ENCODE measurements at places on chromosomes 1 and 21.

- ATAC-seq: peak; percentile 23
Observed at GRCh38 chr1:169484683-169485430, 887 bp downstream of the SLC19A2 start.

- no peak for ATAC-seq
Observed at GRCh38 chr21:40845441-40845995, 1.4 kb downstream of the DSCAM start.

DNA sequence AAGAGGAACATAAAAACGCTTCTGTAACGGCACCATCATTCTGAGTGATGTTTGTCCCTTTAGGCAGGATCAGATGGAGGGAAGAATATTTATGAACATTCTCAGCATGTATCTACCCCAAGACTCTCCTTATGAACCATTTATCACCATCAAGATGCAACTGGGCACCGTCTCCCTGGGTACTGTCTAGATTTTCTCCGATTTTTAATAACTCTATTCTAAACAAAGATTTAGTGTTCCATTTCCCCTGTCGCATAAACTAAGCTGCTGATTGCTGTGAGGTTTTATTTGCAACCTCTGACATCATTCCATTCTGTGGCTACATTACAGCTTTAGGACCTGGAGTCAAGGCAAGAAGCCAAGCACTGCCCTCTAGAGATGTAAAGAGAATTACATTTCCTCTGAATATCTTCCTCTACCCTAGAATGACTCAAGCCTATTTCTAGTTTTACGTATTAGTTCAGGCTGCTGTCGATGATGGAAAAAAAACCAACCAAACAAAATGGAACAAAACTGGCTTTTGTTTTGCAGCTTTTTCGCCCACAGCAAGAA is 130.1 kb upstream of the MAP1LC3C start:
- no peak for ATAC-seq

- no peak for ATAC-seq
Observed at GRCh38 chr1:57431400-57431799, 7.5 kb upstream of the DAB1 start.

DNA sequence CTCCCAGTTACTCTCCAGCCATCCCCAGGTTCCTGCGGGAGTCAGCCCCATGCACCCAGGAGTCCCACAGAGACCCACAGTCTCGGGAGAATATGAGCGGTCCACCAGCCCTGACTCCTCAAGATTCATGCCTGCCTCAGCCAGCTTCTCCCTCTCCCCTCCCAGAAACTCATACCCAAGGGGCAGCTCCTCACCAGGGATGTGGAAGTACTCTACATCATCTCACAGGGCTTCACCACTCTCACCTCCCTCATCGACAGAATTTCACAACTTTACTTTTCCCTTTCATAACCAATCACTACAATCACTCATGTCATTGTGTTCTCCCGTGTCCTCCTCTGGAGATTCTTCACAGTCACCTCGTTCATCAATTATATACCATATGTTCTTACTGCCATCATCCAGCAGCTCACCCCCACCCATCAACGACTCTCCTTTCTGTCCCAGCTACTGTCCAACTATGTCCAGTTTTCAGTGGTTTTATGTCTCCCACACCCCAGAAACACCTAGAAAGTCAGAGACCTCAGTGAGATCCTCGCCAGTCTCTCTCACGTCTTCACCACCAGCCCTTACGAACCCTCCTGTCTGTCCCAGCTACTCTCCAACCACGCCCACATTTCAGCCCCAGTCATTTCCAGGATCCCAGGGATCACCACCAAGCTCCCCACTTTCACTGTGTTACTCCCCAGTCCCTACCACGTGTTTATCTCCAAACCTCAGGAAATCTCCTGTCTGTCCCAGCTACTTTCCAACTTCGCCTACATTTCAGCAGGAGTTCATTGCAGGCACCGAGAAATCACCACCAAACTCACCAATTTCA is 1530.1 kb upstream of the TPTE start:
- no peak for ATAC-seq

GRCh38 chr1:107454791-107455190 is 314.0 kb downstream of the NTNG1 start:
- ATAC-seq: no peak

GRCh38 chr1:44662683-44663030 is 11.6 kb downstream of the TMEM53 start:
- no peak for ATAC-seq

DNA sequence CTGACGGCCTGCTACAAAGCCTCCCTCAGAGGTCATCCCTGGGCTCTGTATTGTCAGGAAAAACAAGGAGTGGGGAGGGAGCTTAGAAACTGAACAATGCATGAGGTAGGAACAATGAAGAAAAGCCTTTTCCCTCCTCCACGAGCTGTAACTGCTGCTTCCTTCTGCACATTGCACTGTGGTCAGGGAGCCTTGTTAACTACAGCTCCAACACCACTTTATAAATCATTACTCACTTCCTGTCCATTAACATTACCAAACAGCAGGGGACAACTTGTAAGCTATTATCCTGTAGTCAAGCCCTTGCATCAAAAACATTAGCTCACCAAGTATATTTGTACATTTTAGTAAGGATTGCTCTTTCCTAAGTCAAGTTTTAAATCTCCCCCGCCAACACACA is 336.0 kb upstream of the NR5A2 start:
- no peak for ATAC-seq

- no peak for ATAC-seq
Observed at GRCh38 chr1:33050221-33051076, 13.8 kb upstream of the AK2 start.

GRCh38 chr21:41241341-41241740 is 73.4 kb downstream of the BACE2 start:
- ATAC-seq: no peak

DNA sequence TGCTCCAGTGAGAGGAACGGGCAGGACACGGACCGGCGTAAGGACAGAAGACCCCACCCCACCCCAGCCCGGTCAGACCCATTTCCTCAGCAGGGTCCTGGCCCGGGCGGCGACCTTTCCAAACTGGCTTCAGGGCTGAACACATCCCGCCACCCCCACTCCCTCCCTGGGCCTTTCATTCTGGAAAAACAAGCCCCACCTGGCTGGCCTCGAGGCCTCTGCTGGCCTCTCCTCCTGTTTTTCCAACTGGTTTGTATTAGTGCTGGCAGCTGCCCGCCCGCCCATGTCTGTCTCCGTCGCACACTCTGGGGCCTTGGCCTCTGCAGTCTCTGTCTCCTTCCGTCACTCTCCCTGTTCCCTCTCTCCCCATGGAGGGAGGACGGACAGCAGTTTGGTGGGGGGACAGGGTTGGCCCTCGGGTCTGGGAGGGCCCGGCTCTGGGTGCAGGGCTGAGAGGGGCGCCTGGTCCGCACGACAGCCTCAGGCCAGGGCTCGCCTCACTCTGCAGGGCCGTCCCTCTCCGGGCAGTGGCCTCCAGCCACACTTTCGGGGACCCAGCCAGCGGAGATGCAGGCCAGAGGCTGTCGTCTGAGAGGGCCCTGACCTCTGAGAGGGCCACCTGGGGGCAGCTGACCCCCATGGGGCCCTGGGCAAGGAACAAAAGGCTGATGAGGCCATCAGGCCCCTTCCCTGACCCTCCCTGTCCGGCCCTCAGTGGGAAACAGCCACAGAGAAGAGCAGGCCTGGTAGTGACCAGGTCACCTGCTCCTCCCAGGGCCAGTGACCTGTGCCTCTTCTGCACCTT is 1.5 kb upstream of the MXRA8 start:
- no peak for ATAC-seq

Data from activated CD4-positive, CD25-positive, alpha-beta regulatory T cell treated with anti-CD3 and anti-CD28 coated beads, Interleukin-2, amount 50 U/mL, for 24 hours (primary cell).